Smooth muscle cell of the brain vasculature (primary cell): ENCODE measurements at places on chromosomes 11 and 22.
A peak's percentile ranks its signal among the peaks of the same experiment; 100 is the strongest.

DNA sequence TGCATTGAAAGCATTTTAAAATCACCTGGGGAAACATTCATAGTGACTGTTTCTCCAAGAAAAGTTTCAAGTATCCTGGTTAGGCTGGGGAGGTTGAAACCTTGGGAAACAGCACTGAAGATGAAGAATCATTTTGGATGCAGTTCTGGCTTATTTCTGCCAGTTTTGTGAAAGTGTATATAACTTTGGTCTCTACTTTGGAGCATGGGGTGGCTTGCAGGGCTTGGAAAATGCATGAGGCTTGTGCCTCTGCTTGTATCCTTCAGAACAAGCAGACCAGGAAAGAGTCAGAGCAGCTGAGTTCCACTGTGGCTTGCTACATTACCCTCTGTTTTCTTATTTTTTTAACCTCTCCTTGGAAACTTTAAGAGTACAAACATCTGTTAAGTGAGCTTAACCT, 19.5 kb downstream of the SLC5A12 start:
- DNase-seq, result peak; percentile 1

- DNase-seq, result no peak
These were observed 18.3 kb upstream of the ALX4 start for GRCh38 chr11:44328138-44328660.

DNA sequence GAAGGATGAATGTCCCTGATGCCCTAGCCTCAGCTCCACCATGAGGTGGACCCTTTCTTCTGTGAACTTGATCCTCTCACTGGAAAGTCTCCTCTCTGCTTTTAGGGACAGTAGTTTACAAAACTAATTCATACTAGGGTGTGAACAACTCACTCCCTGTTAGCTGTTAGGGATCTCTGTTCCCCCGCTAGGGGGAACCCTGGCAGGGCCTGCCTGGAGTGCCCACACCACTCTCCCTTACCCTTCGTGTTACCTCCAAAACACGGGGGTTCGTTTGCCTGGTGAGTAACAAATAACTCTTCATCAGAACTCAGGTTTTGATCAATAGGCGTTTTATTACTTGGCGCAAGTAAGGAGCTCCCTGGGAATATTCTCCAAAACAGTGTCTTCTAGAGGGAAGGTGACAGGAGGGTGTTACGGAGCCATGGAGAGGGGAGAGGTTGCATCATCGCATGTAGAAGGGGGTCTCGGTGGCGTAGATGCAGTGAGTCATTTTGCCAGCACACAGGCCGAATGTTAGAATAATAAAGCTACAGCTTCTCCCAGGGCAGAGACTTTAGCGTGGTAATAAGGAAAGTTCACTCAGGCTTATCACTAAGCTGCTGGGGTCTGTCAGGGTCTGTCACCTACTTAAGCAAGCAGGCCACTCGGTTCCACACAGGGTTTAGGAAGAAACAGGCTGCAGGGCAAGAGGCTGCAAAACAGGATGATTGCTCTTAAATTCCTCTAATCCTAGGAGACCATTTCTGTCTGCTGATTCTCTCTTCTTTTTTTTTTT, 45.8 kb downstream of the C11orf96 start:
- no peak for DNase-seq

- DNase-seq, result no peak
These were observed 368.5 kb downstream of the NELL1 start for GRCh38 chr11:21037850-21038249.

- no peak for DNase-seq
These were observed 5.2 kb upstream of the SLC15A3 start for GRCh38 chr11:60957188-60957587.

DNA sequence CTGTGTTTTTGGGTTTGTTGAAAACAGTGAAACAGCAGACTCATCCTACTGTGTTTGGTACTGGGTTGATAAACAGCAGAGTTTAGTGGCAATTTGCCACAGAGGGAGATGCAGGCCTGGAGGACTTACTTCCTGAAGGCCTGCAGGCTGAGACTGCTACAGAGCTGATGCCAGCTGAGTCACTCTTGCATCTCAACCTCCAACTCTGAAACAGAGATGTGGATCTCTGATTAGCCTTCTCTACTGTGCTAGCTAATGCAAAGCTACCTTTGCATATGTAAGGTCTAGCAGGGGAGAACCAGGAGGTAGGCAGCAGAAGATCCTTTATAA, 14.3 kb downstream of the ATP5MG start:
- DNase-seq, result peak; percentile 58

GRCh38 chr11:117300773-117301172, 9.6 kb downstream of the BACE1-AS start:
- DNase-seq, result no peak

GRCh38 chr11:75982309-75982708, 167.3 kb downstream of the UVRAG start:
- DNase-seq, result no peak

DNA sequence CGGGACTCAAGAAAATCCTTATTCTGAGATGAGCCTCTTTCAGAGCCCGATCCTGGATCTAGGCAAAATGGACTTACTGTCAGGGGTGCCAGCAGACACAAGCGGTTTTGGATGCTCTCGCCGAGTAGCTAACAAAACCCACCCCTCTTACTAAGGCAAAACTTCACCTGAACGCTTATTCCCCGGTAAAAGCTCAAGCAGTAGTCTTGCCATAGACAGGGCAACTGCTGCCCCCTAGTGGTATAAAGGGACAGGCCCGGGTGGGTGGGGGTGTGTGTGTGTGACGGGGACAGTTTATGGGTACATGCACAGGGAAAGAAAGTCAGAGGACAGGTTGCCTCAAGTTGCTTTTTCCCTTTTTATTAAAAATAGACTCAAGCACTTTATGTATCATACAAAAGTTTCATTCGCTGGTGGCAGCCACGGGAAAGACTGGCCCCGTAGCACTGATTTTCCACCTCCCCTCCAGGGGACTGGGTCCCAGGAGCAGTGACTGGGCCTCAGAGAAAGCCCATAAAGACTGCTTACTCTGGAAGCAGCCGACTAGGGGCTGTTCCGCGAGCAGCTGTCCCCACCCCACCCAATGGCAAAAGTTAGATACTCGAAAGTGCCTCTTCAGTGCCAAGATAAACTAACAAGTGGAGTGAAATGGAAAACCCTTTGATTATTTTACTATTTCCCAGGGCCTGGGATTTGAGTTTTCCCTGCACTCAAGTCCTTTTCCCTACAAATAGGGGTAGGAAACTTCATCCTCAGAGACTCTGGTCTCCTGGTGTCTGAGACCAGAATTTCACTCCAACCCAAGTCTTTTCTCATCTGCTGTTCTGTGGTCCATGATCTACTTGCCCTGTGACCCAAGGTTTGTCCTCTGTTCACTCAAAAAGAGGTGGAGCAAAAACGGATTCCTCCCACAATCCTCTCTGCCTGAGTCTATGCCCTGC, 4.7 kb downstream of the YPEL4 start:
- DNase-seq, result no peak

GRCh38 chr11:80163441-80163840, 722.6 kb upstream of the TENM4 start:
- no peak for DNase-seq

DNA sequence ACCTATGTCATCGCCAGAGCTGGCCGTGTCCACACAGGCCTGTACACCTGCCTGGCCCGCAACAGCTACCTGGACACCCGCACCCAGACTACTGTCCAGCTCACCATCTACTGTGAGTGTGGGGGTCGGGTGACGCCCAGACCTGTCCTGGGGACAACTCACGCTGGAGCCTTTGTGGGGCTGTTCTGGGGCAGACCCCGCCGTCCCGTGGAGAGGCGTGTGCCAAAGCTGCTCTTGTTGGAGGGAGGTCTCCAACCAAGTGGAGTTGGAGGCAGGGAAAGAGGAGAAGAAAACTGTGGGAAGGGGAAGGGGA, 4.3 kb downstream of the VSIG10L2 start:
- DNase-seq, result no peak

DNA sequence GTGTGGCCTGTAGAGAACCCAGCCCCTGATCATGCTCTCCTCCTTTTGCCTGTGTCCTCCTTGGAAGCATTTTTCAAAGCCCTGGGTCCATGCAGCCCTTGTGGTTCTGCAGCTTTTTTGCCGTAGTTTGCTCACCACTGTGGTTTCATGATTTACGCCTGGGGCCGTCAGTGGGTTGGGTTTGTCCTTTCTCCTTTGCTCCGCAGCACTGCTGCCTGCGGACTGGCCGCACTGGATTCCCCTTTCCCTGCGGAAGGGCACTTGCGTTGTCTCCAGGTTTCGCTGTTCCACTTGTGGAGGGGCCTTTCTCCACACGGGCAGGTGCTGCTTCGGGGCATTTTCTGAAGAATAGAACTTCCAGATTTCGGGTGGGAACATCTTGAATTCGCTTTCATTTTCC, 1260.9 kb downstream of the BRD1 start:
- no peak for DNase-seq

DNA sequence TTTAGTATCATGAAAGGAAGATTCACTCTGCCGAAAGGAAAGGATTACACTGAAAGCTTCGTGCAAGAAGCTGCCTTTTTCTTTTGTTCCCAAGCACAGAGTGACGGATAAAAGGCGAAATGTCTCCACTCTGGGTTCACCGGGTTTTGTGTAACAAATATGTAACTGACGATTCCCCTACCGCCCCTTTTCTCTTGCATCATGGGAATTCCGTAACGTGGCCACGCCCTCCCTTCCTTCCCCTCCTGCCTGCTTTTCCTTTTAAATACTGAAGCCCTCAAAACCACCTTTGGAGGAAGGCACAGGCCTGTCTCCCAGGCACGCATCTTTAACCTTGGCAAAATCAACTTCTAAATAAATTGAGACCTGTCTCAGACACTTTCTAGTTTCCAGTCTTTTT, 16.4 kb upstream of the TESMIN start:
- no peak for DNase-seq

- no peak for DNase-seq
These were observed 1.9 kb downstream of the TEAD1 start for GRCh38 chr11:12675951-12676711.

DNA sequence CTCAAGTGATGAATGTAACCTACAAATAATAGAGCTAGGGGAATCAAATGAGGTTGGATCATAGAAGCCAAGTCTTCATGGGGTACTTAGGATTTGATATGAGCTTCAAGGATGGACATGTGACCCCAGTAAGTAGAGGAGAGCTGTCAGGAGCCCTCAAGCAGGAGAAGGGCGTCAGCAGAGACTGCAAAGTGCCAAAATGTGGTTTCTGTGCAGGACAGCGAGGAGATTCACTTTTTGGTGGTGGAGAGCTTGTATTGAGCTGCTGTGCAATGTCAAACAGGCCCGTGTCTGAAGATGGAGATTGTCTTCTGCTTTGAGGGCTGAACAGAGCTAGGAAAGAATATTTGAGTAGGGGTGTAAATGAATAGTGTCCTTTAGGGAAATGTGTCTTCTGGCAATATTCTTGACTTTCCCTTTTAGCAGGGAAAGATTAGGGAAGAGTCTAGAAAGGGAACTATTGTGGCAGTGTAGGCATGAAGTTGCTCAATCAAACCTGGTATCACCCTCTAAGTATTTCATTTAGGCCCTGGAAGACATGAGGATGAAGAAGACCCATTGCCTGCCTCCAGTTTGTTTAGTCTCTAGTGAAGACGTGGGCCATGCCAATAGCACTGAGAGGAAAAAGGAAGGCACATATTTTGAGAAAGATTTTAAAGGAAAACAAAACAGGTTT, 31.2 kb upstream of the SORL1-AS1 start:
- no peak for DNase-seq
